Large intestine (tissue), 12 donors: ENCODE measurements at places on chromosomes 12 and 14. TPM values are rescaled to one million over a fixed set of nuclear protein-coding genes. Genes with fewer than 3 reads are reported as not detected.

PRH2 gene
- 0.55 TPM for polyA plus RNA-seq

RIC8B gene
- 13.9 TPM for polyA plus RNA-seq

MON2 gene
- 49.1 TPM for polyA plus RNA-seq

GRCh38 chr12:1857821-1858220 lies 37.5 kb downstream of the LRTM2 start:
- DNase-seq = no peak

GRCh38 chr12:40192704-40193255 lies 32.0 kb upstream of the LRRK2 start:
- DNase-seq = no peak

- no peak for DNase-seq
Observed at GRCh38 chr12:15538881-15539280, 216.6 kb downstream of the PTPRO start.

DNA sequence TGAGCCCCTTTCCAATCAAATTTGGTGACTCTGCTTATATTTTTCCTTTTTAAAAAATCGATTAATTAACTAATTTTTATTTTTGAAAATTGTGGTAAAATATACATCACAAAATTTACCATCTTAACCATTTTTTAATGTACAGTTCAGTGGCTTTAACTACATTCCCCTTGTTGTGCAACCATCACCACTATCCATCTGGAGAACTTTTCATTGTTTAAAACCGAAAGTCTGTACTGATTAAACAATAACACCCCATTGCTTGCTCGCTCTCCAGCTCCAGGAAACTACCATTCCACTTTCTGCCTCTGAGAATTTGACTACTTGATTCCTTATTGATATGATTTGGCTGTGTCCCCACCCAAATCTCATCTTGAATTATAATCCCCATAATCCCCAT lies 283.4 kb downstream of the C12orf75 start:
- DNase-seq = no peak

DNA sequence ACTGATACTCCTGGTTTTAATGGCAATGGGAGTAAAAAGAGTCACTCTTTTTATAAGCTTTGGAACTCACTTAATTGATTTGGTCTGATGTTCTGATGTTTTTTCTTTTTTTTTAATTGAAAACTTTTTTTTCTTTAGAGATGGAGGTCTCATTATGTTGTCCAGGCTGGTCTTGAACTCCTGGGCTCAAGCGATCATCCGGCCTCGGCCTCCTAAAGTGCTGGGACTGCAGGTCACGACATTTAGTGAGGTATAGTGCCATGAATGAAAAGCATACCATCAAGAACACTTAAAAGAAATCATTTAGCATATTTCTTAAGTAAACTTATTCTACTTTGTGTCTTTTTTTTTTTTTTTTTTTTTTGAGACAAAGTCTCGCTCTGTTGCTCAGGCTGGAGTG lies 12.7 kb upstream of the EID3 start:
- no peak for DNase-seq

DNA sequence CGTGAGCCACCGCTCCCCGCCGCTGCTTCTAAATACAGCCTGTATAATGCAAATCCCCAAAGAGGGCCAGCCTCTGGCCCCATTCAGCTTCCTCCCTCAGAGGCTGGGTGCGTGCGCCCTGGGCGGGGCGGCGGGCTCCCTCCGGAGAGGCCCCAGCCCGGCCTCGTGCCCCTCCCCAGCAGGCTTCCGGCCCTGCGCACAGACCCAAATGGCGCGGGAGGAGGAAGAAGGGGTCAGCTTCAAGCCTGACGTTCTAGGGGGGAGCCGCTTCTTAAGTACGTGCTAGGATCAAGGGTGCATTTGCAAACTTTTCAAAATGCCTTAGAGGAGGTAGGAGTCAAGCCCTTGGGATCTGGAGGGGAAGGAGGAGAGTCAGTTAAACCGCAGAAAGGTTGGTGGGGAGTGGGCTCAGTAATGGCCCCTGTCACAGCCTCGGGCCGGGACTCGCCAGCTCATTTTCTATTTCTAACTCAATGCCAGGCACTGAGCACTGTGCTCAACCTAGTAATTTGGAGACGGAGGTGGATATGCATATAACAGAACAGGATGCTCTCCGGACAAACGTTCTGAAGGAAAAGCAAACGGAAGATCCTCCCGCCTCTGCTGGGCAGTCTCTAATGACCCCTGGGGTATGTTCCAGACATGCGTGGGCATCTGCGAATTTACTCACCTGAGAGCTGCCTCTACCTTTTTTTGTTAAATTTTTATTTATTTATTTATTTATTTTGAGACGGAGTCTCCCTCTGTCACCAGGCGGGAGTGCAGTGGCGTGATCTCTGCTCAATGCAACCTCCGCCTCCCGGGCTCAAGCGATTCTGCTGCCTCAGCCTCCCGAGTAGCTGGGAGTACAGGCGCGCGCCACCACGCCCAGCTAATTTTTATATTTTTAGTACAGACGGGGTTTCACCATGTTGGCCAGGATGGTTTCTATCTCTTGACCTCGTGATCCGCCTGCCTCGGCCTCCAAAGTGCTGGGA lies 32.3 kb downstream of the NINJ2 start:
- DNase-seq = peak; percentile 45

DNA sequence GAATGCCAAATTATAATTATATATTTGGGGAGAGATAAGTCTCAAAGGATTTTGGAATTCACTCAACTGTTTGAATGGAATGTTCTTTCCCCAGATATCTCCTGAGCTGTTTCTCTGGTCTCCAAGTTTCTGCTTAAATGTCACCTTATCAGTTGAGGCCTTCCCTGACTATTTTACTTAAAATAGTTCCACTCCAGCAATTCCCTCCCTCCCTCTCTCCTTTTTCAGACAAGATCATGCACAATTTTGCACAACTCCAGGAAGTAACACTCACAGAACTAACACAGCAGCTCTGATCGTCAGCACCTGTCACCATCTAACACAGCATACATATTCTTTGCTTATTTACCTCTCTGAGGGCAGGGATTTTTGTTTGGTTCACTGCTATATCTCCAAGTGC lies 12.5 kb downstream of the BTG1 start:
- DNase-seq = no peak

DNA sequence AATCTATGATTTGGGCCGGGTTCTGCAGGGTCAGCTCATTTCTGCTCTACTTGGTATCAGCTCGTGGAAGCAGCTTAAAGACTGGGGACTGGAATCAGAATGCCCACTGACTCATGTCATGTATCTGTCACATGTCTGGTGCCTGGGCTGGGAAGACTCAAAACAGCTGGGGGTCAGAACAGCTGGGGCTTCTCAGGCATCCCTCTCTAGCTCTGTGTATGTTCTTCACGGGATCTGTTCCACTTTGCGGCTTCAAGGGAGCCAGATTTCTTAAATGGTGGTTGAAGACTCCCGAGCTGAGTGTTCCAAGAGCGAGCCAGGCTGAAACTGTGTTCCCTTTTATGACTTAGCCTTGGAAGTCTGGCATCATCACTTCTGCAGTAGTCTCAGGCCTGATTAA lies 11.9 kb downstream of the AEBP2 start:
- no peak for DNase-seq

DNA sequence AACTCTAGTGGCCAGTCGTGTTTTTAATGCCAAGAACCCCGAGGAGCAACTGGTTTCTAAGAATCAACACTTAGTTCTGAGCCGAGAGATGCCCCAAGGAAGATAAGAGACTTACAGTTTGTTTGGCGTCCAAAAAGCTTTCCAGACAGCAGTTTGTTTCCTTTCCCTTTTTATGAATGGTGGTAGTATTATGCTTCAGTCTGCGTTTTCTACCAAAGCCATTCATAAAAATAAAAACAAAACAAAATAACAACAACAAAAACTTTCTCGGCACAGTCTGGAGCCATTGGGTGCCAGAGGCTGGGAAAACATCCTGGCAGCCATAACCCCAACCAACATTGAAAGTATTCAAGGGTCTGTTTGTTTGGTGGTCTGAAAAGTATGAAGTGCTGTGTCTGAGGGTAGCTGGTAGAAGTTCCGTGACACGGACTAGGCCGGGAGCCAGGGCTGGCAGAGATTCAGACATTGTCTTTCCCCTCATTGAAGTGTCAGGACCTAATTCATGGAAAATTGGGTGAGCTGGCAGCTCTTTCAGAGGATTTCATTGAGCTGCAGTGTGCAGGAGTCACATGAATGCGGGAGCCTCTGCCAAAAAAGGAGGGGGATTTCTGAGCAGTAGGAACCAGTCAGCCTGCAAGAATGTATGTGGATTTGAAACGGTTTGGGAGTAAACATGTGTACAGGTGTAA lies 124.2 kb downstream of the HMGA2 start:
- peak; percentile 53 for DNase-seq

GRCh38 chr12:59119676-59120075 lies 199.4 kb upstream of the LRIG3 start:
- peak; percentile 5 for DNase-seq
